ENCODE measurements at places on chromosomes 3 and 15.

- no peak for DNase-seq
Observed at GRCh38 chr15:90336705-90337141, 15.4 kb upstream of the ZNF774 start.

DNA sequence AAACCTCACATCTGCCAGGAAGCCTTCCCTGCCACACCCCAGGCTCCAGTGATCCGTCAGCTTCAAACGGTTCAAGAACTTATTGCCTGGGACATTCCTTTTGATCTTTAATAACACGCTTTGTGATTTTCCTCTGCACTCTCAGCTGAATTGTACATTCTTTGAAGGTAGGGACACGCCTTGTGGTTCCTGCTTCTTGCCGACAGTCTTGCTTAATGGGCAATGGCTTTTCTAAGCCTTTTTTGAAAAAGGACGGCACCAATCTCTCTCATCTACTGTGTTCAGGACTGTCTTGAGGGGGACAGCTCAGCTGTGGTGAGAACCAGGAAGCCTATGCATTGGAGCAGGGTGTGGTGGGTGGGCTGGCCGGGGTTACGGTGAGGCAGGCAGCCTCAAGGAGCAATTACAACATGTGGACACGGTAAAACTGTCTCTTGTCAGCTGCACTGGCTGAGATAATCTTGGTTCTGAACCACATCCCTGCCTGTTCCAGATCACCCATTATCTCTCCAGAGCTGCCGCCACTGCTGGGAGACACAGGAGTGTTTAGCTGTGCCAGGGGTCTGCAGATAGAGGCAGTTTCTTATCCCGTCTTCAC, 46.0 kb upstream of the GLCE start:
- no peak for DNase-seq

DNA sequence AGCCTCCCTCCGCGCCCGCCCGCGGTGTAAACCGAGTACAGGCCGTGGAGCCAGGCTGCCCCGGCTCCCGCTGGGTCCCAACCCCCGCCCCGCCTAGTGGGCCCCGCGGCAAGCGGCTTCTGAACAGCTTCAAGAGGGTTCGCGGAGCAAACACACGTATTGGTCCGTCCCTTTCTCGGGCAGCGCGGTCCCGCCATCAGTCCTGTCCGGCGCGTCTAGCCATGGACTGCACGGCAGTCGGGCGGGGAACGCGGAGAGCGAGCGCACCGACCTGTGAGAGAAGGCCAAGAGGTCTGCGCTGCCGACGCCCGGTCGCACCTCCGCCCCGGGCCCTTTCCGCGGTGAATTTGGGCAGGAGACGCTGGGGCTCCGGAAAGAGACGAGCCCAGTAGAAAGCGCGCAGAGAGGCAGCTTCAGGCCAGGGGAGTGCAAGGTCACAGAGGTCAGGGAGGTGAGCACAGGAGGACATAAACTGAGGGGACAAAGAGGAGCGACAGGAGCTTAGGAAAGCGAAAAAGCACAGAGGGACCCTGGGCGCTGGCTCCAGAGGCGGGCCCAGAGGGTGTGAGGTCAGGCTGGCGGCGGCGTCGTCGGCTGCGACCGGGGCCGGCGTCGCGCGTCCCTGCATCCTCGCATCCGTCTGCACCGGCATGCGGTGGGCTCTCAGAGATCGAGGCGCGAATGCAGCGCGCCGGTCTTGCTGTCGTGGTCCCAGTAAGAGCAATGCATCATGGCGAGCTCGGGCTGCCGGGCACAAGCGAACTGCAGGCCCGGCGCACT, 1.8 kb downstream of the FOXL2 start:
- DNase-seq: peak; percentile 19

- DNase-seq: no peak
Observed at GRCh38 chr3:55617385-55617784, 130.3 kb upstream of the WNT5A start.

DNA sequence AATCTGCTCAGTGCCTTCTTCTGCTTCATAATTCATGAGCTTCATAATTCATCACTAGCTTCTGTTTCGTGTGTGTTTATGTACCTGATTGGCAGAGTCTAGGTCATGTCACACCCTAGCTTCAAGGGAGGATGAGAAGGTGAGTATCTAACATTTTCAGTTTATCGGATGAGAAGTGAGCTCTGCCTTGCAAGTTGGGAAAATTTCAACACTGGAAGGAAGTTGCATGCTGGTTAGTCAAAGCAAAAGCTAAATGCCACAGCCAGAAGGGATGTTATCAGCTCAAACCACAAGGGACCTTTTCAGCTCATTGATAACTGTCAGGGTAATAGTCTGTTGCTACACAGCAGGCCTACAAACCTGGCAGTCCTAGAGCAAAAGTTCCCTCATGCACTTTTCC, 7.3 kb upstream of the TNFSF10 start:
- peak; percentile 55 for DNase-seq

DNA sequence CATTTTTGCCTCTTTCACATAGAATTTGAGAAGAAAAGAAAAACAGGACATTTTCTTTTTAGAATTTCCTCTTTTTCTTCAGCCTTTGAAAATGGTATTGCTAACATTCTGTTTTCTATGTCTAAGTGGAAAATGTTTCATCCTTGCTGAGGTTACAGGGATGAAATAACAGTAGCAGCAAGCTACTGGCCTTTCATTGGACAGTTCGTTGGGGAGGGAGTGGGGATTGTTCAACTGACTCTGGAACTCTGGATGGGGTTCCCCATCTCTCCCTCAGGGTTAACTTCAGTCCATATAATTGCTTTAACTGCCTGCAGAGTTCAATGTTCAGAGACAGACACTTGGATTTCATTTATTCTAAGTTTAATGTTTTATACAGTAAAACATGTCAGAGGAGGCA, 346.0 kb downstream of the NLGN1 start:
- DNase-seq: no peak

DNA sequence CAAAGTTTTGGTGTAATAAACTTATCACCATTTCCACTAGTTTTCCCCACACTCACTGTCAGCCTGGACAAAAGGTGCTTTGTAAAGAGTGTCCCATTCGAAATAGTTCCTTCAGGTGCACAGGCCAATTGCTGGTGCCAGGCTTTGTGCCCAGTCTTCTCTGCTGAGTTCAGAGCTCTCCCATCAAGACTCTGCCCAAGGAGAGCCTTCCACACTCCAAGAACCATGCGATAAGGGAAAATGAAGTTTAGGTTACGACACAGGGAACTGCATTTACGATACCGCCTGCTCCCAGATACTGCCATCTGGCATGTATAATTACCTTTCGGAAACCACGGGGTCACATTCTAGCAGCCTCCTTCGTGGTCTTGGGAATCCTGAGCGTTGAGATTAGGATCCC, 379.6 kb downstream of the MECOM start:
- DNase-seq: no peak

GRCh38 chr3:137264071-137264820, 306.5 kb downstream of the IL20RB start:
- DNase-seq: no peak

GRCh38 chr15:84953136-84953535, 28.5 kb upstream of the PDE8A start:
- no peak for DNase-seq

DNA sequence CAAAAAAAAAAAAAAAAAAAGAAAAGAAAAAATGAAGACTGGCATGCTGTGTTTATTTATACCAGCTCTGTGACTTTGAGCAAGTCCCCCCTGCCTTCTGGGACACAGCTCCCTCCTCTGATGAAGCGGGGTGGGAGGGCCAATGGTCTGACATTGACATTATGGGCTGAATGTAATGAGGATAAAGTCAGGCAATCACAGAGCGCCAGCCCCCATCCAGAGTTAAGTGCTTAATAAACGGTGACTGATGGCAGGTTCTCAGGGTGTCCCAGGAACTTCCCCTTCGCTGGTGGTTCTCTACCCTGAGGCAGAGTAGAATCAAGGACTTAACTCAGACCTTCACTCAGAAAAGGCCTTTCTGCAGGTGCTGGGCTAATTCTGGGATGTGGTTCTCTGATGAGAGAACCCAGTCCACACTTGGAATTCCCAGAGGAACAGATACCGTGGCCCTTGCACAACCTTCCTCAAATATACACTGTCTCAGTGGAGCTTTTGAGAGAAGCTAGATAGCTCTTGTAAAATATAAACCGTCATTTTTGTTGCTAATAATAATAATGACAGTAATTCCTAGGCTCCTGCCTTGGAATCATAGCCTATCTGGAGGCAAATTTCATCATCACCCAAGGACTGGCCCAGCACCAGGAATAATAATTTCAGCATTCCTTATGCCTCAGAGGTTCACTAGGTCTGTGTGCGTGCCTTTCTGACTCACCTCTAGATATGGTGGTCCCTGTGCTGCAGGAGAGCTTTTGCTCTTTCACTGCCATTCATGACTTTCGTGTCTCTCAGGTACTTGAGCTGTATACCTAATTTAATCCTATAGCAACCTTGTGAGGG, 115.8 kb downstream of the RPLP1 start:
- no peak for DNase-seq

- no peak for DNase-seq
Observed at GRCh38 chr15:28861031-28861534, 12.6 kb upstream of the GOLGA6L7 start.

- DNase-seq: no peak
Observed at GRCh38 chr15:55348281-55348778, 29.3 kb downstream of the PIGB start.

DNA sequence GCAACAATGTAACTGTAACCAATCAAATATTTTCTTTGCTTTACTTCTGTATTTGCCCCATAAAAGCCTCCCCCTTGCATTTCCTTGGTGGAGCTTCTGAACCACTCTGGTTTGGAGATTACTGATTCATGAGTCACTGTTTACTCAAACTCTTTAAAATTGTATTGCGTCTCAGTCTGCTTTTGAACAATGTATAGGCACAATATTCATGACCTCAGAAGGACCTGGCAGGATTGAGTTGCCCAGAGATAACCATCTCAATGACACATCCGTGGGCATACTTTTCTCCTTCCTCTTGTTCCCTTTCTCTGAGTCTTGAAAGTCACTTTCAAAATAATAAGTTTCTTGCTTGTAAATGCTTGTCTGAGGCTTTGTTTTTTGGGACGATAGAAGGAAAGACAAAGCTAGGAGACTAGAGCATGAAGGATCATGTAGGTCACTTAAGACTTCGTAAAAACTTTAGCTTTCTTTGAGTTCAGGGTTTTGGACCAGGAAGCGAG, 57.1 kb upstream of the POU1F1 start:
- peak; percentile 4 for DNase-seq
